ENCODE measurements at places on chromosomes 7 and 10.
A peak's percentile ranks its signal among the peaks of the same experiment; 100 is the strongest.

DNA sequence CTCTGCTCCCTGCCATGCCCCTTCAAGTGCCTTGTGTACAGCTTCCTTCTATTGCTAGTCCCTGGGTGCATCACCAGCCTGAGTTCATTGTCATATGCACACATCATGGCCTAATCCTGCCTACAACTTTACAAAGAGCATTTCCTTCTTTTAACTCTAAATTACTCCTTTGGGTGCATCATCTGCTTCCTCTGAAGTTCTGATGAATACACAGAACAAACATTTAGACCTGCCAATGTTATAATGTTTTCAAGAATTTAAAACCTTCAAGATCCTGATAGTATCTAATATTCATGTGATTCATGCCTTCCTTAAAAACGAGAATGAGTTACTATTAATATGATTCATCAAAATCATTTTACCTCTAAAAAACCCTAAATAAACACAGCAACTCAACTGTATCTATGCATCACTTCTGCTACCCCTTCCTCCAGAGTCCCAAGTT is 357.1 kb downstream of the MAGI2 start:
- peak; percentile 77 for DNase-seq

DNA sequence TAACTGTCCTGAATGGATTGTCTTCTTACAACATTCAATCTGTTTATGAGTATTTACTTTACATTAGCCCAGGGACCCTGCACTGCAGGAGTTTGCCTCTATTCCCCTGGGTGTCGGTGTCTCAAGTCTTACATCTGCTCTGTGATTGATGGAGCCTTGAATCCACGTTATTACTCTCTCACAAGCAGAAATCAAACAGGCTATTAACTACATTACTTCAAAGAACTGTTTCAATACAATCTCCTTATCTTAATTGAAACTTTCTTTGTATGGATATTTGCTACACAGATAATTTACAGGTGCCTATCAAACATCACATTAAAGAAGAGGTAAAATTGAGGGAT is 3.1 kb upstream of the ARID5B start:
- DNase-seq, result no peak

DNA sequence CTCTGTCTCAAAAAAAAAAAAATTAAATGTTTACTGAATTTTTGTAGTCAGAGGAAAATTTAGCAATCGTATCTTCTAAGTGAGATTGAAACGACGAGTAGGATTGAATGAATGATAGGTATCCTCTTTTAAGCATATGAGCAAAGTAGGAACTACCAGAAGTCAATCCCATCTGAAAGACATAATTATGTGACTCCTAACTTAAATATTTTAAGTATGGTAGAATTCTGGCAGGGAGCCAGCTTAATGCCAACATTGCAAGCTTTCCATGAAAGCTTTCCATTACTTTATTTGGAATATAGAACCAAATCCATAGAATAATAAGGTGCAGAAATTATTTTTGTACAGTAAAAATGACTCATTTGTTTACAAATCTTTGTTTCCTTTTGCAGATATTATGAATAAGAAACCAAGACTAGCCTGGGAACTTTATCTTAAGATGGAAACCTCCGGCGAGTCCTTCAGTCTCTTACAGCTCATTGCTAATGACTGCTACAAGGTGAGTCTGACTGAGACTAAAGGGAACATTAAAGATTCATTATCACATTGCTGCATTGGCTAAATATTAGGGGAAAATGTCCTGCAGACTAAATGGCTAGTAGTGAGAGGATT is 50.2 kb upstream of the UBN2 start:
- DNase-seq, result peak; percentile 51

- no peak for DNase-seq
Observed at GRCh38 chr7:7921830-7922229, 46.8 kb upstream of the GLCCI1 start.

DNA sequence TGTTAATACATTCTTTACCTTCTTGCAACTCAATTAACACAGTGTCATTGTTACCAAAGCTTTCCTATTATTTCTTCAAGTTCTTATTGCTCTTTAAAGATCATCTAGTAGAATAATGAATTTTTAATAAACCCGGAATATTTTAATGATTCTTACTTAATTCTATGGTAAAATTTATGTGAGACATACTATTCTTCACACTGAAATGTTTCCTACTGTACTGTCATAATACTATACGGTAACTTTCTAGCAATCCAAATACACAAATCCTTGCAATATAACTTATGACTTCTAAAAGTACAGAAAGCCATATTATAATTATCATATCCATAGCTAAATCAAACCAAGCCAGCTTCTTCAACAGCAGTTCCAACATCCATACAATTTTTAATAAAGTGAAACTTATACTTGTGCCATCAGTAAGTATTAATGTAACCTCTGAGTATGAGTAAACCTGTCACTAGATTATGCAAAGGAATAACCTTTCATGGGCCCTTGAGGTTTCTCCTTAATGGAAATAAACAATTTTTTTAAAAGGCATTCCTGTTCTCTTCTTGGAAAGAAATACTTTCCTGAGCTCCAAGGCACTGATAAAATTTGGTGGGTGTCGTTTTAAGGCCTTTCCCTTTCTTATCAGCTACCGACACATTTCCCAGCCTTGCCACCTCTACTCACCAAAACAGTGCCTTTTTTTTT is 87.4 kb downstream of the IMMP2L start:
- no peak for DNase-seq

DNA sequence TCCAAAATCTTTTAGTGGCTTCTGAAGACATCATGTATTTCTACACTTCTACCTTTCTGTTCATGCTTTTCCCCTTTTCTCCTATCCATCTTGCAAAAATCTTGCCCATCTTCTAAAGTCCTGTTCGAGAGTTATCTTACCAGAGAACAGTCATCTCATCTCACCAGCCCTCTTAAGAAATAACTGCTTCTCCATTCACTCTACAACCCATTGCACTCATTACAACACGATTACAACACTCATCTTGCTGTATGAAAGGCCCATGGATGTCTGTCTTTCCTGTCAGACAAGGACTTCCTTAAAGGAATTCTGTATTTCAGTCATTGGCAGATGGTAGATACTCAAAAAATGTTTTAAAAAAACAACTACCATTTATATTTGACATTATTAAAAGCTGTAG is 30.8 kb downstream of the ZNF438 start:
- no peak for DNase-seq

GRCh38 chr7:16718111-16718656 is 35.4 kb upstream of the TSPAN13 start:
- no peak for DNase-seq

GRCh38 chr7:68888971-68889385 is 709.3 kb upstream of the AUTS2 start:
- no peak for DNase-seq

DNA sequence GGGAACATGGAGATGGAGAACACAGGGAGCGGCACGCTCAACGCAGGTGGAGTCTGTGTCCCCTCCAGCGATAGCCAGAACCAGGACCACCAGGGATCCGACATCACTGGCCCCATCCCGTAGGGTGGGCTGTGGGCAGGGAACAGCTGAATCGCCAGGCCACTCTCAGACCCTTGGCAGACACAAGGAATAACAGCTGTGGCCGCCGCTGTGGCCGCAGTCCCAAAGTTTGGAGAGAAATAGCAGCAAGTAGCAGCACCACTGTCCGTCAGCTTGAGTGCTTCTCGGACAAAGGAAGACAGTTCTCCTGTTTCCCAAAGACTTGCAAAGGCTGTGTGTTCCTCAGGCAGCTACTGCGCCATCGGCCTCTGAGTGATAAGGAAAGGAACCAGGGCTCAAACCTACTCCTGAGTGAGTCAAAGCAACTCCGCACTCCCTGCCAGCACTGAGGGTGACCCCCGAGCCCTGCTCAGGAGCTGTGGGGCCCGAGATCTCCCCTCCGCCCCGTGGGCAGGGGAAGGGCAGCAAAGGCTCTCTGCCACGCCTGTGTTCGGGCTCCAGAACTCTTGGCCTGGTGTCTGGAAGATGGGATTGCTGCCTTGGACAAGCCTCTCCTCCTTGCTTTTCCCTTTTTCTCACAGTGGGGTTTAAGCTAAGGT is 82.3 kb upstream of the FAM20C start:
- no peak for DNase-seq

DNA sequence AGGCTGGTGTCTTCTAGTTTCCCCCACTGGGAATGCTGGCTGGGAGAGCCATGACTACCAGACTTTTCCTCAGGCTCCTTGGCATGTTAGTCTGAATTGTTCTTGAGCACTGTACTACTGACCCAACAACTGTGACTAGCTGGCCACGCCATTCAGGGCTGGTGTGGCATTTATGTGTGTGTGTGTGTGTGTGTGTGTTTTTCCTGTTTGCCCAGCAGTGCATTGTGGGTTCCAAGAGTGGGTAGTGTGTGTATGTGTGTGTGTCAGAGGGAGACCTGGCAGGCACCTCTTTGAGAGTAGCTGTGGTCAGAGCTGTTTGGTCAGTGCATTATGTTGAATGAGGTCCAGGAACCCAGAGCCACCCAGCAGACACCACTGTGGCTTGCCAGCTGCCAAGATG is 9.2 kb downstream of the PCBD1 start:
- no peak for DNase-seq

DNA sequence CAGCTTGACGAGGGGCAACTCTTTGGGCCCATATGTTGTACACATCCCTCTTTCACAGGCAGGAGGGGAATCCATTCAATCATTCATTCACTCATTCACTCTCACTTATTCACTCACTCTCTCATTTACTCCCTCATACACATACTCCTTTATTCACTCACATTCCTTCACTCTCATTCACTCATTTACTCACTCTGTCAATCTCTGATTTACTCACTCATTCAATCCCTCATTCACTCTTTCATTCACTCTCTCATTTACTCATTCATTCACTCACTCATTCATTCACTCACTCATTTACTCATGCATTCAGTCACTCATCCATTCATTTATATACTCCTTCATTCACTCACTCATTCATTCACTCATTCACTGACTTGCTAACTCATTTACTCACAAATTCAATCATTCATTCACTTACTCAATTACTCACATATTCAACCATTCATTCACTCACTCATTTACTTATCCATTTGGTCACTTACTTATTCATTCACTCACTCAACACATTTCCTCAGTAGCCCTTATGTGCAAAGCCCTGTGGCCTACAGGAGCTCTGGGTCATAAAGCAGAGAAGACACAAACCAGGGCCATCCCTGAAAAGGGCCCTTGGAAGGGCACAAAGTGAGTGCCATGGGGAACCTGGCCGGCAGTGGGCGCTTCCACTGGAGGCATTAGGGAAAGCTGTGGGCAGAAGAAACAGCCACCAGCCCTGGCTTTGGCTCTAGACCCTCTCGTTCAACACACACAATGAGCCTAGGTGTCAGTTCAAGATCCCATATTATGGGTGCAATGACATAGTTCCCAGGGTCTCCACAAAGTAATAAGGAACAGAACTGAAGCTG is 26.0 kb downstream of the HIP1 start:
- DNase-seq, result no peak

- DNase-seq, result no peak
Observed at GRCh38 chr10:124065382-124066125, 27.8 kb downstream of the CHST15 start.

DNA sequence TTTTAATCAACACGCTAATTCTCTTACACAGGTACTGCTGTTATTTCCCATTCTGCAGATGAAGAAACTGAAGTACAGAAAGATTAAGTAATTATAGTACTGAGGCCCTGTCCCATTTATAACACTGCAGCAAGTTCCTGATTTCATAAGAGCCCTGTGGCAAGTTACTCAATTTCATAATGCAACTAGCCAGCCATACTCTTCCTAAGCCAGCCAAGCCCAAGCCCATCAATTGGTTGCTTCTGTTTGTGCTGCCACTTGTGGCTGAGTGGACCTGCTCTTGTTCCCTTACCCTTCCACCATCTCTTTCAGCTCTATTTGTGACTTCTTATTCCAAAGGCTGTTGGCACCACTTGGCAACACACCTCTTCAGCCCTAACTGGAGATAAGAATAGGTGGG is 19.7 kb upstream of the PRPF18 start:
- DNase-seq, result no peak

DNA sequence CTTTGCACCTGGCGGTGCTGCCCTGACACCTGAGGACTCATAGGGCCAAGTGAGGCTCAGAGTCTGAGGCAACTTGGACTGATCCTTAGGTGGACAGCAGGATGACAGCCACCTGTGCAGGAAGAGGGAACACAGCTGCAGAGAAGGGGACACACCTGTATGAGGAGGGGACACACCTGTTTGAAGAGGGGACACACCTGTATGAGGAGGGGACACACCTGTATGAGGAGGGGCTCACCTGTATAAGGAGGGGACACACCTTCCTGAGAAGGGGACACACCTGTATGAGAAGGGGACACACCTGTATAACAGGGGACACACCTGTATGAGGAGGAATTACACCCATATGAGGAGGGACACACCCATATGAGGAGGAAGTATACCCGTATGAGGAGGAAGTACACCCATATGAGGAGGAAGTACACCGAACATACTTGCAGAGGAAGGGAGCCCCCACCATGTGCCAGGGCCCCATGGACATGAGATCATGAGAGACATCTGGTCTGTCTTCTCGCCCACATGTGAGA is 285.9 kb downstream of the ADARB2 start:
- DNase-seq, result no peak

DNA sequence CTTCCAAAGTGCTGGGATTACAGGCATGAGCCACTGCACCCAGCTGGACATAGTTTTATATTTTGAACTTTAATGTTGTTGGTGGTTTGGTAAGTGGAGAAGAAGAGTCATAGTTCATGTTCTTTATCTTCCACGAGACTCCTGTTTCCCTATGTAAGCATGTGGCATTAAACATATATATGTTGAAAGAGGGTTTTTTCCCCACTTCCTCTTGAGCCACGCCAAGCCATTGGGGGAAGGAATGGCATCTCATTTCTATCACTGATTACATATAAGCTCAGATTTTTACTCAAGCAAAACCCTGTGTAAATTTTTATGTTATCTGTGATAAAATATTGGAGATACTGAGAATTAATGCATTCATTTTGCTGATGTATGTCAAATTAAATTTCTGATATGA is 300.4 kb downstream of the PHF14 start:
- DNase-seq, result no peak

GRCh38 chr10:113689057-113689456 is 9.3 kb downstream of the CASP7 start:
- no peak for DNase-seq

DNA sequence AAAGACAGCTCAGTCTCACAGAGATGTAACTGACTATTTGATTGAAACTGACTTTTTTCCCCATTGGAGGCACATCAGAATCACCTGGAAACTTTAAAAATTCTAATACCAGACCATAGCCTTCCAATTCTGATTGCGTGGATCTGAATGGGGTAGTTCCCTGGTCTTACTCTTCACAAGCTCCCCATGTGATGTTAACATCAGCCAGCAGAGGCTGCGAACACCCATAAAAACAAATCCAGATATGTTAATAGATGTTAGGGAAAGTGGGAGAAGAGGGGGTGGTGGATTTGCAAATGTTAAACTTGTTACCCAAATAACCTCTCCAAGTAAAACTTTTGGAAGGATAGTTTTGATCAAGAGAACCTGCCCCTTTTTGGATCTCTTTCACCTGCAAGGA is 1133.4 kb downstream of the CNTNAP2 start:
- no peak for DNase-seq

- DNase-seq, result no peak
Observed at GRCh38 chr7:143120691-143121405, 11.0 kb upstream of the PIP start.

GRCh38 chr7:108097703-108098102 is 32.5 kb downstream of the LAMB4 start:
- peak; percentile 47 for DNase-seq

GRCh38 chr10:22252224-22252800 is 34.5 kb upstream of the EBLN1 start:
- peak; percentile 43 for DNase-seq
